A549 treated with GW870086 at 1 μM for 4 hours (cell line): ENCODE measurements at places on chromosomes 4 and X. TPM values are rescaled to one million over a fixed set of nuclear protein-coding genes. Genes with fewer than 3 reads are reported as not detected.

Gene SOX3
- 0.07 TPM in 1 of 5 replicates, not detected in the others for total RNA-seq

Gene SLC6A8
- total RNA-seq: 11.3 to 13.3 TPM (median 11.9 TPM) in 5 replicates

Gene STS
- total RNA-seq: 1.5 to 2.1 TPM (median 2.0 TPM) in 5 replicates

Gene CT47B1
- not detected in 5 replicates for total RNA-seq

Gene TCEANC
- total RNA-seq: 0.51 to 0.91 TPM (median 0.64 TPM) in 5 replicates

Gene EXOC1L
- total RNA-seq: not detected in 5 replicates

Gene PPP1R2C
- not detected in 5 replicates for total RNA-seq

Gene NLGN4X
- total RNA-seq: 0.02 TPM in 1 of 5 replicates, not detected in the others

Gene VAMP7
- 27.1 to 34.0 TPM (median 31.7 TPM) in 5 replicates for total RNA-seq

Gene MUC7
- not detected in 5 replicates for total RNA-seq

Gene MAGIX
- 2.0 to 5.5 TPM (median 2.7 TPM) in 5 replicates for total RNA-seq

Gene NAP1L2
- 0.88 to 1.3 TPM (median 0.93 TPM) in 5 replicates for total RNA-seq

Gene CFP
- total RNA-seq: 0.20 to 1.0 TPM (median 0.31 TPM) in 5 replicates

Gene EMCN
- total RNA-seq: not detected in 5 replicates

Gene SHOX
- total RNA-seq: not detected in 5 replicates

Gene WAS
- total RNA-seq: 0.15 to 0.34 TPM (median 0.19 TPM) in 5 replicates

Gene CXCL9
- total RNA-seq: not detected in 5 replicates

Gene GAGE1
- total RNA-seq: not detected in 5 replicates

Gene LCORL
- total RNA-seq: 2.8 to 5.3 TPM (median 4.3 TPM) in 5 replicates

Gene SMS
- total RNA-seq: 190 to 217 TPM (median 201 TPM) in 5 replicates

Gene DCAF8L2
- total RNA-seq: not detected in 5 replicates

Gene PRKG2
- total RNA-seq: 0.56 to 1.2 TPM (median 0.71 TPM) in 5 replicates

Gene ALPK1
- 1.3 to 2.6 TPM (median 1.7 TPM) in 5 replicates for total RNA-seq

Gene TLR8
- not detected in 5 replicates for total RNA-seq

Gene TMEM255A
- 0.27 to 0.49 TPM (median 0.42 TPM) in 5 replicates for total RNA-seq

Gene MCF2
- total RNA-seq: 0.06 to 0.10 TPM (median 0.06 TPM) in 3 of 5 replicates, not detected in the others
